Renal cortical epithelial cell (primary cell): ENCODE measurements at places on chromosomes 5 and 9. TPM values are rescaled to one million over a fixed set of nuclear protein-coding genes. Genes with fewer than 3 reads are reported as not detected.

DOCK8 gene
- 0.85 and 1.6 TPM in 2 replicates for total RNA-seq

CD72 gene
- total RNA-seq = 0.60 and 1.2 TPM in 2 replicates

PIK3R1 gene
- total RNA-seq = 29.0 and 76.5 TPM in 2 replicates

PCDH1 gene
- 10.6 and 20.8 TPM in 2 replicates for total RNA-seq

PAPPA gene
- 2.5 and 14.6 TPM in 2 replicates for total RNA-seq

RETREG1 gene
- 123 and 175 TPM in 2 replicates for total RNA-seq

TCF7 gene
- 1.0 and 2.0 TPM in 2 replicates for total RNA-seq

SV2C gene
- not detected in 2 replicates for total RNA-seq

PPP3R2 gene
- not detected in 2 replicates for total RNA-seq

EIF4E1B gene
- not detected in 2 replicates for total RNA-seq

IL33 gene
- total RNA-seq = 0.25 and 0.35 TPM in 2 replicates

GDA gene
- total RNA-seq = 14.6 and 17.3 TPM in 2 replicates

GNA14 gene
- 0.10 and 0.17 TPM in 2 replicates for total RNA-seq

FBP1 gene
- total RNA-seq = 0.10 and 2.3 TPM in 2 replicates
